Stimulated activated CD8-positive, alpha-beta memory T cell treated with anti-CD3 and anti-CD28 coated beads, Interleukin-4, amount 100 ng/mL, for 1 hour (primary cell): ENCODE measurements at places on chromosomes 1 and 21.

DNA sequence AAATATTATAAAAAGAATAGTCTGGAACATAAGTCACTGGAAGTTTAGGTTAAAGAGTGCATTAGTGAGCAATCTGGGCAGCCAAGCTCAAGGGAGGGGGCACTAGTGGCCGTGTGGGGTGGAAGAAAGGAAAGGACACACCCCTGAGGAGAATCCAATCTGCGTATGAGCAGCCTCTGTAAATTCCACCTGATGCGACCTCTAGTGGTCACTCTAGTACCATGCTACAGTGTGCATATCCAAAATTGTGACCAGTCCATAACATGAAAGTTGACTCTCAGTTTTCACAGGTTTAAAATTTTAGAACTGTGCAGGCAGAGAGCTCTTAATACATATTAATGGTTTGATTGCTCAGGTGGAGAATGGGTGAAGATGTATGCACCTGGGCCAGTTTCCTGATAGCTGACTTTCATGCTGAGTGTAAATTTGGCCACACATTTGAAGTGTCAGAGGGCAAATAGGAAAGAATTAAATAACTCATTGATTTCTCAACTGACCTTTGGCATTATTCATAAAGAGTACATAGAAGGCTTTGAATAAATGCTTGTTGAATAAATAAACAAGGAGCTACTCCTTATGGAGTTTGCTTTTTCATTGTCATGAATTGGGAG is 105.9 kb upstream of the C21orf91 start:
- DNase-seq, result peak; percentile 9

DNA sequence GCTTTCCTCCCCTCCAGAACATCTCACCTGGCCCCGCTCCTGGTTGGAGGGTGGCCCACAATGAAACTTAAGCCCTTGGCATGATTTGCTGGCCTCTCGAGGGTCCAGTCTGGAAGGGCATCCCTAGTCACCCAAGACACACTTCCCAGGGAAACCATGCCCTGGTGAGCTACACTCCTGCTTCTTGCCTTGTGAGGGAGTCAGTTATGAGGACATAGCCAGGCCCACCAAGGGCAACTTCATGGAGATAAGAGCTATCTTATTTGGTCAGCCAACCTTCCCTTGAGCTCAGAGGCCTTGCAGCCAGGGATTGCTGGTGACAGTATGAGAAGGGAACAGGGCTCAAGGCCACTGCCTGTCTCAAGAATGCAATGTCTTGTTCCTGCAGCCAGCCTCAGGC is 9.7 kb downstream of the TNR start:
- DNase-seq, result no peak

DNA sequence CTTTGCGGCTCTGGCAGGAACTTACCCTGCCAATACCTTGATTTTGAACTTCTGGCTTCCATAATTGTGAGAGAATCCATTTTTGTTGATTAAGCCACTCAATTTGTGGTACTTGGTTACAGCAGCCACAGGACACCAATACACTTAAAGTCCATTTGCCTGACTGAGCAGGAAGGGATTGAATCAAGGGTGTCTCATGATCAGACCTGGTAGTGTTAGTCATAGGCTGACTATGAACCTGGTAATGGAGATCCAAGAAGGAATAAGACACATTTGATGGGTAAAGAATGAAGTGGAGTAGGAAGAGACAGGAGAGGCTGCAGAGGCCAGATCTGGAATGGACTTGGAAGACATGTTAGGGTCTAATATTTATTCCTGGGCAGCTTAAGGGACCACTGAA is 31.2 kb upstream of the MAP1LC3C start:
- DNase-seq, result no peak

- DNase-seq, result no peak
These were observed 53.5 kb upstream of the EPHA8 start for GRCh38 chr1:22509815-22510214.

DNA sequence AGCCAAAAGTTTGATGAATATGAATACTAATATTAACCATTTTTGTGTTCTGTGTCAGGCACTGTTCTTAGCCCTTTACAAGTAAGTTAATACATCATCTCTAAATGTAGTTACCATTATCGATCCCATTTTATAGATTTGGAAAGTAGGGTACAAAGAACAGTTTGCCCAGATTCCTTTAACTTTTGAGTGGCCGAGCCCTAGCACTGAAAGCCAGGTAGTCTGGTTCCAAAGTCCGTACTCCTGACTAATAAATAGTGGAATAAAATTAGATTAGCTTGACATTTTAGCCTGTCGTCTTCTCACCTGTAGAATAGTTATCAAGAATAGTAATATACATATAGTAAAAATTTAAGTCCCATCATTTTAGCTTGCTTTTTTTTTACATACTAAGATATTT is 70.6 kb downstream of the PTBP2 start:
- no peak for DNase-seq

DNA sequence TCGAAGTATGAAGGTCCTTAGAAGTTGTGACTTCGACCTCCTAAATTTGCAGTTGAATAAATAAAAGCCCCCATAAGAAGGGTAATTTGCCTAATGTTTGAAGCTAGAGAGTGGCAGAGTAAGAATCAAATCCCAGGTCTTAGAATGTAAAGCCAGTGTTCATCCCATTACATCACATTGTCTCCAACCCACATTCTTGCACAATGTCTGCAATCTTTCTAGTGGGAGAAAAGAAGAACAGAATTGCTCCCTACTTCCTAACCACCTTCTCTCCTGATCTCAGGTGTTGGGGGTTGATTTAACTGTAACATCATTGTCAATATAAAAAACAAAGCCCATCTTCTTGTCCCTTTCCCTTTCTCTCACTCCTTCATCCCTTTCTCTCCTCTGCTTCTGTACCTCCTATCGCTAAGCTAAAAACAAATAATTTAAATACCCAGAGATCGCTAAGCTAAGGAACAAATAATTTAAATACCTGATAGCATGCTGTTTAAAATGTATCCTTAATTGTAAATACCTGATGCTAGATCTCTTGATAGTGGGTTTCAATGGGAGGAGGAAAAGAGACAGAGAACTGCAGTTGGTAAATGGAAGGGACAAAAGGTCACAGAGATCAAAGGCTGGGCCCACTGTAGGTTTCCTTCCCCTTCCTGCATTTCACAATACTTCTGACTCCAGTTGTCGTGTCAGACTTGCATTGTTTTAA is 32.1 kb upstream of the CCDC190 start:
- no peak for DNase-seq

- DNase-seq, result no peak
These were observed 37.3 kb downstream of the ATF3 start for GRCh38 chr1:212645546-212646543.

DNA sequence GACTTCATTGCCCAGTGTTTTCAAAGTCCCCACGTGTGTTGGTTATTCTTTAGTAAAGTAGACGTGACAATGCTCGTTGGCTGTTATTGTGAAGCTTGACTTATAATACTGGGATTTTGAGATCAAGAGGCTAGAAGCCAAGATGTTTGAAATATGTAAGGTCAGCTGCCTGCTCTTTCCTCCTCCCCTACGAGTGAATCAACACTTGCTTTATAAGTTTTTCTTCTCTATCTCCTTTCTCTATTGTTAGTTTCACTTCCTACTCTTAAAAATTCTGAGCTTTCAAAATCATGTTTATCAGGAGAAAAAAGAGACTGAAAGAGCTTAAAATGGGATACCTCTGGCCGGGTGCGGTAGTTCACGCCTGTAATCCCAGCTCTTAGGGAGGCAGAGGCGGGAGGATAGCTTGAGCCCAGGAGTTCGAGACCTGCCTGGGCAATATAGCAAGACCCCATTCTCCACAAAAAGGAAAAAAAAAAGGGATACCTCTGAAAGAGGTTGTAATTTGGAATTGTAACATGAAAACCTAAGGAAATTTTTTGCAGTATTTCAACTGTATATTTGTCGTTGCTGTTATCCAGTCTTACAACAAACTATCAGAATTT is 72.0 kb downstream of the EPB41 start:
- no peak for DNase-seq

DNA sequence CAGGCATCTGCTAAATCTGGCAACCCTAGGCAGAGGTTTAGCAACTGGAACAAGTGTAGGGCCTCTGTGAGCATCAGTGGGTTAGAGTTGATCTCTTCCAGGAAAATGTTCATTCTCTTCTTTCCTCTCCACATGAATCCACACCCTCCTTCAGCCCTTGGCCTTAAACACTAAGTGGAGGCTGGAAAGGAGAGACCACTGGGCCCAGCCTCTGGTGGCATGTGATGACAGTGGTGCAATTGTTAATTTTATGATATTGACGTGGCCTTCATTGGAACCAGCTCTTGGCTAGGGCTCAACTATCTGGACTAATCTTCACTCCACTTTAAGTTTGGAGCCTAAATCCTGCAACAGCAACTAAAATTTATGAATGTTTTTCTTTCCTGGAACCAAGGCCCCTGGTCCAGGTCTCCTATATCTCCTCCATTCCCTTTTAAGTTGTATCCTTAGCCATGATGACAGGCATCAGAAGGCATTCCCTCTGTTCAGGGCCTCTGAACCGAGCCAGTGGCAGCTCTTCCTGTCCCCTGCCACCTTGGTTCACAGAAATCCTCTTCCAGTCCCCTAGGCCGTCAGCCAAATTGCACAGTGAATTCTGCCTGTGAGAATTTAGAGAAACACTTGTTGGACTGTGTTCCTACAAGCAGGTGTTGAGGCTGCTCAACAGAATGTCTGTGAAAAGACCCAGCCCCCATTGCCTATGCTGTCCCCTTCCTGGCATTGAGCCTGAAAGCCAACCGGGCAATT is 132.2 kb downstream of the PSMG1 start:
- DNase-seq, result no peak

DNA sequence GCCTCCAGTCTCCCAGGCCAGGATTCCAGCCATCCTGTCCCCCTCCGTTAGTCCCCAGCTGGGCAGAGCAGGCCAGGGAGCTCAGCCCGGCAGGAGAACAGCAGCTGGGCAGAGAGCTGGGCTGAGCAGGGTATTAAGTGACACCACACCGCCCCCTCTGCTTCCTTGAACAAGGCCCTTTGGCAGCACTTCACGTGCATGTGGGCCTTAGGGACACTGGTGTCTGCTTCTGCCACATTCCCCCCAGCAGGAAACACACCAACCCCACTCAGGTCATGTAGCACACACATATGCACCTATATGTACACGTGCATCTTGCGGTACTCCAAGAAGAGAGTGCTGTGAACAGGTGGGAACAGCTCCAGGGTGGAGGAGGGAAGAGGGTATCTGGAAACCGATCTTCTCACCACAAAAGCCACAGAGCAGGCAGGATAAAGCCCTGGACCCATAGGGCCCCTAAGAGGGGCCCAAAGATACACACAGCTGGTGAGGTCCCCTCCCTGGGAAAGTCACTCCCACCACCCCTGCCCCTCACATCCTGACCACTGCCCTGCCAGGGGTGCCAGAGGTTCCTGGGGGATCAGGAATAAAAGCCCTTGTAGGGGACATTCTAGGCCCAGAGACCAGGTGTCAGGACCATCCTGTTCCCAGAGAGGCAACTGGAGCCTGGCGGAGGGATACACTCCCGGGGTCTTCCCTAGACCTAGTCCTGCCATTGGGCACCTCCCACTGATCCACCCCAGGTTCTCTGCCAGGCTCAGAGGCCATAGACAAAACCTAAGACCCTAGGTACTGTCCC is 4.5 kb downstream of the EPHA2 start:
- no peak for DNase-seq

DNA sequence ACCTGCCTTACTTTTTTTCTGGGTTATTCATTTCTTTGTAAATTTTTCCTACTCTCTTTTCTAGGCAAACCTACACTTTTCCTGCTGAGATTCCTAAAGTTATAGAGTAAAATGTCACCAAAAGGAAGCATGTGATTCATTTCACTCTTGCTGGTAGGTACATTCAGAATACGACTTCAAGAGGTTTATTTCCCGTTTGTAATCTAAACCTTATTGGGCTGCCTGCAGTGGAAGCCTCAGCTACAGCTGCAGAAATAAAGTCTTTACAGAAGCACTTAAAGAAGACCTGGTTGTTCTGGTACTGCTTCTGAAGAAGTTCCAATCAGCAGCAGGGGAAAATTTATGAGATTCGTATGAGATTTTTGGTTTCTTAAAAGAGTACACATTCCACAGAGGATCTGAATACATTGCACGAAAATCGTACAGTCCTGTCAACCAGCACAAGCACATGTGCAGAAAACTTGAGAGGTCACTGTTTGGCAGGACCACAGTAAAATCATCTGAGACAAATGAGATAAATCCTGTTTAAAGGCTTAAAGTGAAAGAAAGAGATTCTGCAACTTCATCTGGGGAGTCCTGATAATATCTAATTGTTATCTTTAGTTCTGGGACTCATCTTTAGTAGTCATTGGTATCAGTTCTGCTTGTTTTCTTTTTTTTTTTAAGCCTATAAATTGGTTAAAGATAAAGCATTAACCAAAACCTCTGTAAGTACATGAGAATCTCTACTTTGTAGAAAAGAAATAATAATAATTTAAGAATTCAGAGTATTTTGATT is 109.9 kb upstream of the ADGRL2 start:
- DNase-seq, result no peak

DNA sequence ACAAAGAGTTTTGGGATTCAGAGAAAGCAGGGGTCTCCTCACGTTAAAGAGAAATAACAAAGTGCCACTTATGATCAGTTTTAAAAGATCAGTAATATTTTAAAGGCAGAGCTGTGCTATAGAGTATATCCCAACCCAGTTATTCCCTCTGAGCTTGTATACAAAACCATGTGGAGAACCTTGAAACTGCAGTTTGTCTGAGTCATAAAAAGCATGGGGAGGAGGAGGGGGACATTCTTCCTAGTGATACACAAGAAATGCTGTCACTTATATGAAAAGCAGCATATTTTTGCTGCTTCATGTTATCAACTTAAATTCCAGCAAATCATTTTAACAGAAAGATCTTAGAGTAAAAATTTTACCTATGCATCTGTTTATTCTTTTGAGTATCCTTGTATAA is 244.5 kb downstream of the GPR52 start:
- no peak for DNase-seq

DNA sequence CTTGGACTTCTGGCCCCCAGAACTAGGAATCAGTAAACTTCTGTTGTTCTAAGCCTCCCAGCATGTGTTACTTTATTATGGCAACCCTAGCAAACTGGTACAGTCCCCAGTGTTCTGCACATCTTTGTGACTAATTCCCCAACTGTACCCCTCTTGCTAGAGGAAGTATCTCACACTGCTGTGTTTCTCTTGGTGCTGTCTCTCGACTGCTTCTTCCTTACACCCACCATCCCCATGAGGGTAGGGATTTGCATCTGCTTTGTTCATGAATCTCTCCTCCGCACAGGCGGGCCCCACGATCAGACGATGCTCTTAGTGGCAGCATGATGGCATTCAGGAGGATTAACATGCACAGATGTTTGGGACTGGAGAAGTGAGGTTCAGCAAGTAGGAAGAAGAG is 46.7 kb downstream of the CLIC6 start:
- no peak for DNase-seq

GRCh38 chr1:20266141-20266540 is 24.5 kb upstream of the VWA5B1 start:
- no peak for DNase-seq

DNA sequence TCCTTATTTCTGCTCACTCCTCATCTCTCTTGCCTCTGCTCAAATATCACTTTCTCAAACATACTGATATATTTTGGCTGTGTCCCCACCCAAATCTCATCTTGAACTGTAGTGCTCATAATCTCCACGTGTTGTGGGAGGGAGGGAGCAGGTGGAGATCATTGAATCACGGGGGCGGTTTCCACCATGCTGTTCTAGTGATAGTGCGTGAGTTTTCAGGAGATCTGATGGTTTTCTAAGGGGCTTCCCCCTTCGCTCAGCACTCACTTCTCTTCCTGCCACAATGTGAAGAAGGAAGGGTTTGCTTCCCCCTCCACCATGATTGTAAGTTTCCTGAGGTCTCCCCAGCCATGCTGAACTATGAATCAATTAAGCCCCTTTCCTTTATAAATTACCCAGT is 26.6 kb downstream of the ZBTB8OS start:
- DNase-seq, result no peak
